ENCODE measurements at places on chromosomes 2 and 18.

- DNase-seq = no peak
These were observed 137.3 kb upstream of the GLI2 start for GRCh38 chr2:120598416-120598815.

DNA sequence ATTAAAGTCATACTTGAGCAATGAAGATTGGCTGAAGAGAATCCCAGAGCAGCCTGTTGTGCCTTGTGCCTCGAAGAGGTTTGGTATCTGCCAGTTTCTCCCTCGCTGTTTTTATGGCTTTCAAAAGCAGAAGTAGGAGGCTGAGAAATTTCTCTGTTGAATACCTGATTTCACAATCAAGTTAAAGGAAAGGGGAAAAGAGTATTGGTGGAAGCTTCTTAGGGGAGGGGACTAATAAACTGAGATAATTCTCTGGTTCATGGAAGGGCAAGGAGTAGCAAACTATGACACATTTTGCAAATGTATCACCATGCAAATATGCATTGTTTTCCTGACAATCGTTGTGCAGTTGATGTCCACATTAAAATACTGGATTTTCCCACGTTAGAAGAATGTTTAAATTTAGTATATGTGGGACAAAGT is at the start of gene IL1B:
Gene IL1B (minus strand): TSS at position 85 of the 423 bp plus-strand sequence. CDS start 550 bp downstream, outside the sequence.
- no peak for DNase-seq

DNA sequence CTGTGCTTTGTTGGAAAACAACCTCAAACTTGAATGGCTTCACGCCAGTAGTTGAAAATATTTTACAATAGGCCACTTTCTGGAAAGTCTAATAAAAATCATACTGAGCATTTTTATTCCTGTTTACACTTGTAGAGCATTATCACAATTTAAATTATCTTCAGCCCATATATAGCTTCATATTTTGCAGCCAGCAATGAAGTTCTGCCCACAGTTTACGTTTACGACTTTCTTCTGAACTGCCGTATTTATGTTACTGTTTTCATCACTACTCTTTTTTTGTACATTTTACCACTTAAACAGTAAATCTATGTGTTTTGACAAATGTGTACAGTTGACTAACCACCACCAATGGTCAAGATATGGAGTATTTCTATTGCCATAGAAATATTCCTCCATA is 86.2 kb downstream of the COPS8 start:
- DNase-seq = no peak

DNA sequence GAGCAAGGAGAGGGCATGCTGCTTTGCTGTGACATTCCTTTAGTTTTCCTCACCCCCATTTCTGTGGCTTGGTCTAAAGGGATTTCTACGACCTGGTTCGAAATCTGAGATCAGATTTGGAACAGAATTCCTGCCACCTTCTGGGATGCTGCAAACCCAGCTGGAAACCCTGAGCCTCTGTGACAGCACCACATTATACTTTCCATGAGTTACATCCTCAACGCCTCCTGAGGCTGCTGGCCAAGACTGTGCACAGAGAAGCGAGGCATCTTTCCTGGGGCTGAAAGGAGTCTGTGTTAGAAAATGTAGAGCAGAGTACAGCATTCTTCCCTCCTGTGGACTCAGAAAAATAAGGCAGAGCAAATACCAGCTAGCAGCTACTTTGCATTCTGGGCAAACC is 138.1 kb upstream of the CHAC2 start:
- no peak for DNase-seq

DNA sequence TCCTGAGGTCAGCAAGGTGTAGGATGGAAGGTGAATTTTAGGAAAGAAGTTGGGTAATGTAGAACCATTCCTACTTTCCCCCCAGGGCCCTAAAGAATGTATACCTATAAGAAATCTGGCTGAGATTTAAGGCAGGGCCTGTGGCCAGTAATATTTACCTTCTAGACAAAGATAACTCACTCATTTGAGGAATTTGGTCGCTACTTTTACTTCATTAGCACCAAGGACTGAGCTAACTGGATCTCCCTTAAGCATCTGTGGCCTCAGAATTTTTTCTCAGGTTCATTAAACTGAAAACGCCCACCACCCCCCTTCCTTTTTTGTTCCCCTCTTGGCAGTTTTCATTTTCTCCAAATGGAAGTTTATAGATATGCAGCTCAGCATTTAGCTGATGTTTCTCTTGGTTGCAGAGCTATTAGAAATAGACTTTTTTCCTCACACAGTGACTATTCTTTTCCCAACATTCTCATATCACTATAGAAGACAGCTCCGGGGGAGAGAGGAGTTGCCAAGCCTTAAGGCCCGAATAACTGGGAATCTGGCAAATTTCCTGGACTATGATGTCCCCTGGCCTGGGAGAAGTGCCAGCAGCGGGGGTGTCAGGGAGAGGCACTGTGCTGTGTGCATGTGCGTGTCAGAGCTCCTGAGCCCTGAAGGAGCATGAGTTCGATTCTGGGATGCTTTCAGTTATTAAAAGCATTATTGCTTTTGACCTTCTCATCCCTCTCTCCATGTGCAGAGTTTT is 310.9 kb downstream of the PRKCE start:
- no peak for DNase-seq

- no peak for DNase-seq
These were observed 144.3 kb upstream of the MAP3K20 start for GRCh38 chr2:172931256-172931894.

DNA sequence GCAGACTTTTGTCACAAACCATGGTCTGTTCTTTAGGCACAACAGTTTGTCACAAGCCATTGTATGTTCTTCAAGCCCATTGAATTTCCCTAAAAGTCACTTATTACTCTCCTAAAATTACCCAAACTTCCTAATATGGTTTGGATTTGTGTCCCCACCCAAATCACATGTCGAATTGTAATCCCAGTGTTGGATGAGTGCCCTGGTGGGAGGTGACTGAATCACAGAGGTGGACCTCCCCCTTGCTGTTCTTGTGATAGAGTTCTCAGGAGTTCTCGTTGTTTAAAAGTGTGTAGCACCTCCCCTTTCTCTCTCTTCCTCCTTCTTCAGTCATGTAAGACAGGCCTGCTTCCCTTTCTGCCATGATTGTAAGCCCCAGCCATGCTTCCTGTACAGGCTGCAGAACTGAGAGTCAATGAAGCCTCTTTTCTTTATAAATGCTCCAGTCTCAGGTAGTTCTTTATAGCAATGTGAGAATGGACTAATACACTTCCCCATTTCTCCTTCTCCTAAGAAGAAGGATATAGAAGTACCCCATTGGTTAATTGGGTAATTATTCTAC is 11.2 kb upstream of the GYPC start:
- DNase-seq = no peak

GRCh38 chr2:233032551-233033320 is at the start of gene NEU2:
Gene NEU2 (plus strand): TSS chr2:233032672. CDS start chr2:233032672, 0 bp downstream.
- no peak for DNase-seq

Measured in nucleus accumbens (tissue), 56 donors.